ENCODE measurements at places on chromosomes 6 and 20.
A peak's percentile ranks its signal among the peaks of the same experiment; 100 is the strongest.

DNA sequence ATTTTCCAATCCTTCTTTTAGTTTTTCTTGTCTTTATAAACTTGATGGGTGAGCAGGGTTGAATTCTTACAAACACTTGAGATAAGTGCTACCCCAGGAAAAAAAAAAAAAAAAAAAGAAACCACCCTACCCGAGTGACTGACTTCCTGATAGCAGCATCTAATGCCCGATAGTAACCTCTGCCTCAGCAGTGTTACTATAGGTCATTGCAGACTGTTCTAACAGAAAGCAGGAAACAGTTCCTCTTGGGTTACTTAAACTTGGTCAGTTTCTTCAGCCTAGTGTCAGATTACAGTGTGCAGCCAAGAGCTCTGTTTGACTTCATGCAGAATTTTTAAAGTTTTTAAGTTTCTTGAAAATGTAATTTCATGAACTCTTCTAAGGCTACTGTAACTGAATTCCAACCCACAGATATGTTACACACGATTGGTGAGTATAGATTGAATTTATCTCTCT is 2.1 kb downstream of the MYLIP start:
- DNase-seq: no peak

DNA sequence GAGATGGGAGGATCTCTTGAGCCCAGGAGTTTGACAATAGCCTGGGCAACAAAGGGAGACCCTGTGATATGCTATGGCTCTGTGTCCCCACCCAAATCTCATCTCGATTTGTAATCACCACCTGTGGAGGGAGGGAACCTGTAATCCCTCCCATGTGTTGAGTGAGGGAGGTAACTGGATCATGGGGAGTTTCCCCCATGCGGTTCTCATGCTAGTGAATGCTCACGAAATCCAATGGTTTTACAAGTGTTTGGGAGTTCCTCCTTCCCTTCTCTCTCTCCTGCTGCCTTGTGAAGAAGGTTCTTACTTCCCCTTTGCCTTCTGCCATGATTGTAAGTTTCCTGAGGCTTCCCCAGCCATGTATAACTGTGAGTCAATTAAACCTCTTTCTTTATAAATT is 3.4 kb downstream of the NUDT3 start:
- no peak for DNase-seq

- DNase-seq: no peak
Observed at GRCh38 chr20:40945189-40945588, 83.4 kb upstream of the TOP1 start.

- DNase-seq: no peak
Observed at GRCh38 chr20:23205211-23205610, 119.1 kb upstream of the CD93 start.

GRCh38 chr20:38600057-38600456 is 1.6 kb upstream of the ARHGAP40 start:
- DNase-seq: no peak

GRCh38 chr6:70874181-70874913 is 82.5 kb downstream of the B3GAT2 start:
- DNase-seq: no peak

- no peak for DNase-seq
Observed at GRCh38 chr20:33400812-33401183, 521 bp downstream of the CDK5RAP1 start.

GRCh38 chr20:312067-312466 is 13.3 kb upstream of the SOX12 start:
- no peak for DNase-seq

DNA sequence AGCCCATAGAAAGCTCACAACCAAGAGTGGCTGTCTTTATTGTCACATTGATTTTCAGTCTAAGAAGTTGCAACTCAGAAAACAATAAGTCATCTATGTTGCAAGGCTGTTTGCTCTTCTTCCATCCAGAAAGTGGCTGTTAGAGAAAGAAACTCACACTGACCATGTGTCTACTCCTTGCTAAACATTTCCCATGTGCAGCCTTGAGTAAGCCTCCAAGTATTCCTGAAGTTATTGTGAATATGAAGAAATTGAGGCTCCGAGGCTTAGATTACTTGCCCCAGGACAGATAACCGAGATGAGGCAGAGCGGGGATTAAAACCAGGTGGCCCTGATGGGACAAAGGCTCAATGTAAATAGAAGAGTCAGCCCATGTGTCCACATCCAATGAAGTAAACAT is 105.0 kb downstream of the SPTLC3 start:
- DNase-seq: no peak

GRCh38 chr6:41901882-41902519 is 6.8 kb upstream of the USP49 start:
- peak; percentile 64 for DNase-seq

GRCh38 chr20:34709831-34710567 is 5.9 kb downstream of the TP53INP2 start:
- no peak for DNase-seq

DNA sequence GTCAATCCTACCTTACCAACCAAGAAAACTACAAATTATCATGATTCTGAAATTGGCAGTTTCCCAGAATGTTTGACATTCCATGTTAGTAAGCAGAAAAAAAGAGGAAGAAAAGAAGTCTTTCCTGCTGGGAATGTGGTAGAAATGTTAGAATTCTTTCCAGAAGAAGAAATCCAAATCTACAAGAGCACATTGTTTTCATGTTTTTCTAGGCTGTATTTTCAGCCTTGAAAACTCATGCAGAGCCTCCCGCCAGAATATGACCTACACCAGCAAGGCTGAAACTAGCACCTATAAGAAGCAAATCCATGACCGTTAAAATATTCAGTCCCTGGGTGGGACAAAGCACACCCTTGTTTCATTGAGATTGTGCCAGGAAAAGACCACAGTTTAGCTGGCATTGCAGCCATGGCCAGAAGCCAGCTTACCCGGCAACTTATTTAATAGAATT is 259.4 kb downstream of the GJA1 start:
- no peak for DNase-seq

DNA sequence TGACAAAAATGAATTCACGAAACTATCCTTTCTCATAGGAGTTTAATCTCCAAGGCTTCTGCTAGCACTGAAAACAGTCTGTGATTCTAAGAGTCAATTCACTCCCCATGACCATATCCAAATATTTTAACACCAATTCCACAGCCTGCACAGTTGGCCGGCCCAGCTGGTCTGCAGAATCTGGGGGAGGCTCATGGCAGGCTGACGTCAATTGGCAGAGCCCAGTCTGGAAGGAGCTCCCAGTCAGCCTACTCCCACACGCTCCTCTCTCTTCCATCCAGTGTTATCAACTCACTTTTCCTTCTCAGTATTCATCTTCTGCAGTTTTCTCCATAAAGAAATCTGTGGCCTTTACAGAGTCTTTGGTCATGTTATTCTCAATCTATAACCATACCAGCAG is 111.0 kb downstream of the TBXT start:
- no peak for DNase-seq

- no peak for DNase-seq
Observed at GRCh38 chr6:109010705-109011102, 83.9 kb downstream of the SESN1 start.

DNA sequence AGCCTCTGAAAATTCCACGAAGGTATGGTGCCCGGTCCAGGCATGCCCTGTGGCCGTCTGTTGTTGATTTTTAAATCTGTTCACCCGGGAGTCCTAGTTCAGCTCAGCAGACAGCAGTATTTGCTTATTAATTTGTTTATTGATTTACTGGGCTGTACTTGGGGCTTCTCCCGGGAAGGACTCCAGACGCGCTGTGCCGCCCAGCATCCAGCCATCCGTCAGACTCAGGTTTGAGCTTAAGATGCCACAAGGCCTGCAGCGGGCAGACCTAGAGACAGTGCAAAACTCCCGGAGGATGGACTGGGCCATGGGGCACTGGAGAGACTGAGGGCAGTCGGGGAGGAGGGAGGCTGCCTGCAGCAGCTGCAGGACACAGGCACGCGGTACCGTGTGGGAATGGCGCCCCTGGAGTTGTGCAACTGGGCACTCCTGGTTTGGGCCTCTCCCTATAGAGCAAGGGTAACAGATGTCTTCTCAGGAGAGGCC is 17.3 kb upstream of the CCDC167 start:
- peak; percentile 41 for DNase-seq

GRCh38 chr6:23179994-23180393 is 610.6 kb downstream of the HDGFL1 start:
- no peak for DNase-seq

DNA sequence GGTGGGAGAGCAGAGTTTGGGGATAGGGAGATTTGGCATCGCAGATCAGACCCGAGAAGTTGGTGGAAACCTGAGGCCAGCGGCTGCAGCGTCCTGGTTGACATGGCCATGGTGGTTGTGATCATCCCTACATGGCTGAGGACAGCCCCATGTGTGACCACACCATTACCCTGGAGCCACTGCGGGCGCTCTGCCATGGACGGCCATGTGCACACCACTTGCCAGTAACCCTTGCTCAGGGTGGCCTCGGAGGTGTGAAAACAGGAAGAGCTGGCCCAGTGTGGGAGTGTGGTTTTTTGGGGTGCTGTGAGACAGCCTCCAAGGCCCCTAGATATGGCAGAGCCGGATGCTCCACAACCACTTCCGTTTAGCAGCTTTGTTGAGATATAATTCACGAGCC is 64.4 kb downstream of the TMEM242 start:
- DNase-seq: no peak
